ENCODE measurements at places on chromosomes 5 and 9.

- no peak for DNase-seq
These were observed 188.6 kb downstream of the ADGRV1 start for GRCh38 chr5:90747175-90747574.

- DNase-seq = no peak
These were observed 191.9 kb upstream of the SLC27A6 start for GRCh38 chr5:128773378-128773777.

DNA sequence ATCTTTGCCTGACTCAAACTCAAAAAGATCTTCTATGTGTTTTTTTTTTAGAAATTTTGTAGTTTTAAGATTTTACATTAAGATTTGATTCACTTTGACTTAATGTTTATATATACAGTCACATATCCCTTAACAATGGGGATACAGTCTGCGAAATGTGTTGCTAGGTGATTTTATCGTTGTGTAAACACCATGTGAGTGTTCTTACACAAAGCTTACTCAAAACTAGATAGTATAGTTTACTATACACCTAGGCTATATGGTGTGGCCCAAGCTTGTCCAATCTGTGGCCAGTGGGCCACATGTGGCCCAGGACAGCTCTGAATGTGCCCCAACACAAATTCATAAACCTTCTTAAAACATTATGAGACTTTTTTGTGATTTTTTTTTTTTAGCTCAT is 131.9 kb downstream of the CWC27 start:
- no peak for DNase-seq

GRCh38 chr5:89374144-89374784 is 491.3 kb upstream of the MEF2C start:
- no peak for DNase-seq

DNA sequence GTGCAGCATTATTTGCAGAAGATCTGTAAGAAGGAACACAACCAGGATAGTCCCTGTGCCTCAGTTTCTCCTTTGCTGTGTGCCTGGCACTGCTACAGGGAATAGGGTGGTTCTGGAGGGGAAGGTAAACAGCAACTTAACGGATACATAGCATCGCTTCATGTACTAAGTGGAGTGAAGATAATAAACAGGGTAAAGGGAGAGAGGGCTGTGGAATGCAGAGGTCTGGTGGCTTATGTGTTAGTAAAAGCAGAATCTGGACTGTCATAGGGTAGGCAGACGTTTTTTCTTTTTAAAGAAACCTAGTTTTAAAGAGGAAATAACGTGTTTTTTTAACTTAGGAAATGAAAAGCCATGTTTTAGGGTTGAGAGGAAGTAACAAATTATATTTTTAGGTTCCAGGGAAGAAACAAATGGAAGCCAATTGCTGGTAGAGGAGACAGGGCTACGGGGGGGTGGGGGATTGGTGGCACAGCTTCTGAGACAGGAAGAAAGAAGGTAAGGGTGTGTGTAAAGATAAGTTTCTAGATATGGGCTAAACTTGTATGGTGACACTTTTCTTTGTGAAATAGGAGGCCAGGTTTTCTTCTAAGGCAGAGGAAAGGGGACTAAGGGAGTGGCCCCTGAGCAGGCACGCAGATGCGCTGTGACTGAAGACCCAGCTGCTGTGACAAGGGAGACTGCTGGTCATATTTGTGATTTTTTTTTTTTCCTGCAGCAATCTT is 1.3 kb downstream of the GNG10 start:
- DNase-seq = no peak

GRCh38 chr5:77010243-77010642 is 20.0 kb upstream of the AGGF1 start:
- DNase-seq = no peak

DNA sequence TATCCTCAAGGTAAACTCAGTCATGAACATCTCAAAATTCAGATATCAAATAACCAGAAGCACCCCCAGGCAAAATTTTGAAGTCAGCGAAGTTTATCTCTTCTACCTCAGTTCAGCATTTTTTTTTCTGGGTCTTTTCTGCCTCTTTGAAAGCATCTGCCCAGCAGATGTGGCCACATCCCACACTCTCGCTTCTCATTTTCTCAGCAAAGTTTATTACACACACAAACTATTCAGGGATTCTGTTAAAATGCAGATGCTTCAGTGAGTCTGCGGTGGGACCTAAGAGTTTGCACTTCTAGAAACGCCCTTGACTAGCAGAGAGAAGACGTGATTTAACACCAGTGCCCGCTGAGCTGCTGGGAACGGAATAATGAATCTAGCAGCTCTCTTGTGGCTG is 19.3 kb downstream of the RASEF start:
- no peak for DNase-seq

GRCh38 chr9:17604556-17604955 is 25.7 kb downstream of the SH3GL2 start:
- no peak for DNase-seq

DNA sequence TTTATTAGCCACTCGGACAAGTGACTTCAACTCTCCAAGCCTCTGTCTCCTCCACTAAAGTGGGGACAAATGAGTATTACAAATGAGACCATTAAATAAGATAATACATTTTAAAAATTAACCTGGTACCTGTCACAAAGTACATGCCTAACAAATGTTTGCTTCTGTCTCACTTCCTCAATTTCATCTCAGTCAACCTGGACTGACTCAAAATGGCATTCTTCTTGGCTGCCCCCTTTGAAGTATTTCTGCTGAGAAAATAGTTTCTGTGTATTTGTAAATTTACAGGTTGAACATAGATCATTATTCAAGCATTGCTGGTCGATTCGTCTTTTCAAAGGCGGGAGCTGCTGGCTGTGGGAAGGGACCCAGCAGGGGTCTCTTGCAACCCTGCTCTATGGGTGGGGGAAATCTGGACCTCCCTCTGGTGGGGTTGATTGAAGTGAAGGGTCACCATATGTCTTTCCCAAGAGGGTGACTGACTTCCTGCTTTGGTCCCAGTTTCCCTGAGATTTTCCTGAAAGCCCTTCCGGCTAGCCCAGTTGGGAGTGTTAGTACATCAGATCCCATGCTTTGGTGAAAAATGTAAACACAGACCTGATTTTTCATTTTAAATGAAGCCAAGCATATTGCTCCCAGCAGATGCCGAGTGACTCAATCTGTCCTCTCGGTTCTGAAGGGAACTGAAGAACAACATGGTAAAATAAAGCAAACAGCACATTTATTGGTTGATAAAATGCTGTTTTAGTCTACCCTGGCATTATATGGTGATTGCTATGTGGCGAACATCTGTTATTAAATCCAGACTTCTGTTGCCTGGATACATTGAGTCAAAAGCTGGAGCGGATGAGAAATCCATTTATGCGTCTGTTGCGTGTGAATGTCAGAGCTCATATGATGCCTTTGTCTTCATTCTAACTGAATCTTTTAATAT is 73.0 kb downstream of the KCNIP1 start:
- no peak for DNase-seq

GRCh38 chr5:147731431-147732290 is 50.9 kb downstream of the JAKMIP2 start:
- no peak for DNase-seq

- no peak for DNase-seq
These were observed 23.6 kb upstream of the CYSTM1 start for GRCh38 chr5:140151144-140152021.

DNA sequence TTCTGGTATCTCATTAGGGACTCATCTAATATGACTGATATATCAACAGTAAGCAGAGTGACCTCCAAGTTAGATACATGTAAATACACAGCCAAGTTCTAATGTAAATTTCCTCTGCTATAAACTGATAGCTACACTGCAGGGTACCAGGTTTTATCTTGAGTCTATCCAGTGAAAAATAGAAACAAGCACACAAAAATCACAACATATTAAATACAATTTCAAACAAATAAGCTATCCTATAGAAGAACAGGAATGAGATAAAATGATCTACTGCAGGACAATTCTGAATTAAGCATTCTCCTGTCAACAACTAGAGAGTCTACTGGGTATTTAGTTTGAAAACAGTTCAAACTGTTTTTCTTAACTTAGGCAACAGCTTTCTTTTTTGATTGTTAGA is 42.7 kb downstream of the NR3C1 start:
- no peak for DNase-seq

GRCh38 chr5:36068751-36069281 is 2.1 kb upstream of the UGT3A2 start:
- no peak for DNase-seq

GRCh38 chr5:111975133-111975532 is 218.1 kb upstream of the NREP start:
- no peak for DNase-seq

GRCh38 chr9:127133739-127134167 is 11.3 kb upstream of the ANGPTL2 start:
- no peak for DNase-seq

- DNase-seq = no peak
These were observed 19.3 kb downstream of the MRPS27 start for GRCh38 chr5:72300590-72301339.

DNA sequence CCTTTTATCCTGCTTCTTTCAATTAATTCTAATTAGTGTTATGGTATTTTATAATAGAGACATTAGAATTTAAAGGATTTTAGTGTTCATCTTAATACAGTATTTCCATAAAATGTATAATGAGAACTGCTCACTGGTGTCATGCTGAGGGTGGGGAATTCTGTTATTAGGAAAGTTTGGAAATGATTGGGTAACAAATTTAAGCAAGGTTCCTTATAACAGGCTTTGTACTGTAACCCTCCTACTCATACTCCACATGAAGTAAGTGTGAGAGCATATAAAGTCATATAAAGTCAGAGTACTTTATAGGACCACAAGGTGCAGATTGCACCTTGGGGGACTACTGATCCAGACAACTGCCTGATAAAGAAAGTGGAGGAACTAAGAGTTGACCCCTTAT is 42.2 kb downstream of the SV2C start:
- no peak for DNase-seq

- no peak for DNase-seq
These were observed 18.0 kb downstream of the ATOX1 start for GRCh38 chr5:151740336-151740942.

GRCh38 chr5:34034534-34035327 is 8.3 kb downstream of the C1QTNF3 start:
- no peak for DNase-seq

DNA sequence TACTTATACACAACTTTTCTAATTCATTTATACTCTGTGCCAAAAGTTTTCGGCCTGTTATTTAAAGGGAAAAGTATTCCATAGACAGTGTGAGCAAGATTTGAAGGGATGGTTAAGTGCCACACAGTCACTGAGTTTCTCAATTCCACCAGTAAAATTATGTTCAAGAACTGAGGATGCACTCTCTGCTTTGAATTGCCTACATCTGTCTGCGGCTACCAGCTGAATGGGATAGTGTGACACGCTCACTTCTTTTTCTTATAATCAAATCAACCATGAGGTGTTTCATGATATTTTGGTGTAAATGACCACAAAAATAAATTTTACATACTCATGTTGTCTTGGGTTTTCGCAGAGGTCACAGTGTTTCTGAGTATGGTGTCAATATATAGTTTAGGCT is 218.4 kb upstream of the TMEM161B start:
- DNase-seq = no peak

Measured in stimulated activated CD8-positive, alpha-beta memory T cell treated with anti-CD3 and anti-CD28 coated beads, Interleukin-15, amount 100 ng/mL, for 48 hours (primary cell).